ENCODE measurements at places on chromosomes 7 and 10.

DNA sequence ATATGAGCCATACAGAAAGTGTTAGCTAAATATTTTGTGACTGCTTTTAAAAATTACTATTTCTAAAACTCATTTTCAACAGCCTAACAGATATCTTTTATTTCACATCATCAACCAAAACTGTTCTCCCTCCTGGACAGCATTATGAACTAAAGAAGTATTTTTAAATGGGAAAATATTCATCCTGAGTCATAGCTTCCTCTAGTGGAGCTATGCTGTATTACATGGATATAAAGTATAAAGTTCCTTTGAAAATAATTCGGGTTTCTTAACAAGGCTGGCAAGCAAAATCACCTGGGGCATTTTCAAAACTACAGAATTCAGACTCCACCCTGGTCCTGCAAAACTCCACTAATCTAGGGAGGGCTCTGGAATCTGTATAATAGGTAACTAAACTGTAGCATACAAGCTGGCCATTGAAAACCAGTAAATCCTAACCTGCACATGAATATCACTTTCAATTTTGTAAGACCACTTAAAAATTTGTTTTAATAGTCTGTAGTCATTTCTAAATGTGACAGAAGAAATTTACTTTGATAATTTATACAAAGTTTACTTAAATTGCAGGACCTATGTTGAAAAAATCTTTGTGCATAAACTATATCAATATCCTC is 53.5 kb downstream of the SCIN start:
- no peak for DNase-seq

- DNase-seq = no peak
Observed at GRCh38 chr10:72174297-72174662, 41.5 kb upstream of the ANAPC16 start.

- DNase-seq = no peak
Observed at GRCh38 chr10:78170026-78170475, 136.4 kb downstream of the RPS24 start.

GRCh38 chr10:96711048-96711728 is 9.1 kb downstream of the PIK3AP1 start:
- DNase-seq = no peak

GRCh38 chr7:131057015-131057793 is 270.5 kb upstream of the MKLN1 start:
- DNase-seq = no peak

DNA sequence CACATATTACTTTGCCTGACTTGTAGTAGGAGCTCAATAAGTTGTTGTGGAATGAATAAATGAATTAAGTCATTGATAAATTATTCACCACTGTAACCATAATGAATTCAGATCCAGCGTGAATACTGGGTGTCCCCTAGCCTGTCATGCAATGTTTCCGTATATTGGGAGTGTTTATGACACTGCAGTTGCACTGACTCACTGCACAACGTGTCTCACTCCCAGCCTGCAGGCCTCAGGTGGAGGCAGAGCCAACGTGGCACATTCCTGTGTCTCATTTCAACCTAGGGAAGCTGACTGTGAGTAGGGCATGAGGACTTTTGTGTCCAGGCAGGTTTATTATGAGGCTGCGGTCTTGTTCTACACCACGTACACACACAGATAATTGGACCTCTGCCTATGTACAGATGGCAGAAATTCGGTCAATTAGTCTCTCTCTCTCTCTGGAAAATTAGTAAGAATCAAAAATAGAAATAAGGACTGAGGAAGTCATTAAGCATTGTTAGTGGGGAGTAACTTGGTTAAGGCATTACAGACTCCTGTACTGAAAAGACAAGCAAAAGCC is 299.1 kb upstream of the IGFBP3 start:
- no peak for DNase-seq

GRCh38 chr7:115352375-115352774 is 430.5 kb downstream of the MDFIC start:
- DNase-seq = no peak

DNA sequence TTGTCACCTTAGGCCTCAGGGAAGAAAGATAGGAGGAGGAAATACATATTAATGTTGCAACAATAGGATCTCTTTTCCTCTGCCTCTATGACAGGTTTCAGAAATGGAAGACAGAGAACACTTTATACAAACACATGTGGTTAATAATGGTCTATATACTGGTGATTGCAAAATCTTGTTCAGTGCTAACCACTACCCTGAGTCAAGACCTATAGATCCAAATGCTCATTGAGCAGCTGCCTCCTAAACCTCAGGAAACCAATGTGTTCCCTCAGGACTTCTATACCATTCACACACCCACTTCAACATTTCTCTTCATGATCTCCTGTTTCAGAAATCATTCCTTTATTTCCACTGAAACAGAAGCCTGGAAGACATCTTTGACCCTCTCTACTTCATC is 32.5 kb upstream of the VWDE start:
- no peak for DNase-seq

DNA sequence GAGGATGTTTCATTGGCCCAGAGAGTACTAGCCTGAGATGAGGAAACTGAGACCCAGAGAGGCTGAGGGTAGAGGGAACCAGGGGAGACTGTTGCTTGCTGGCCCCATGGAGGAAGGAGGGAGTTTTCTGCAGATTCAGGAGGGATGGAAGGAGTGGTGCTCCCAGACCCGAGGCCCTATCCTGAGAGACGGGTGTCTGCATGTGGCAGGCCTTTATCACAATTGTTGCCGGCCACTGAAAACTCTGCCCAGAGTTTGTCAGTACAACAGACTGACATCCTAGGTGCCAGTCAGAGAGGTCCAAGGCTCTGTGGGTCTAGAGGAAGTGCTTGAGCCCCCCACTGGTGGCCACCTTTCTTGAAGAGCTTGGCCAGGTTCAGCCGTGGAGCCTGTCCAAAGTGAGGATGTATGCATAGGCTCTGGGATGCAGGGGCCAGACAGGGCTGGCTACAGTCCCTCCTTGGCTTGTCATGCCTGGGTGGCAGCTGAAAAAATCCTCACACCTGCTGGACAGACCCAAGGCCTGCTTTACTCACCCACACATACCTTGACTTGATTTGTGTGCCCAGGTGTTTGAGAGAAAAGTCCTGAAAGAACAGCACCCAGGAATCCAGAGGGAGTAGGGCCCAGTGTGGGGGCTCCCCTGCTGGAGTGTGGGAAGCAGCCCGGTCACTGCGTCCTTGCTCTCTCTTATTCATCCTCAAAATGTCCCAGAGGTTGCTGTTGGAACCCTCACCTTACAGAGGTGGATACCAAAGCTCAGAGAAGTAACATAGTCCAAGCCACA is 65.2 kb downstream of the CLRN3 start:
- DNase-seq = no peak

GRCh38 chr10:3857318-3857717 is 72.3 kb upstream of the KLF6 start:
- DNase-seq = no peak

DNA sequence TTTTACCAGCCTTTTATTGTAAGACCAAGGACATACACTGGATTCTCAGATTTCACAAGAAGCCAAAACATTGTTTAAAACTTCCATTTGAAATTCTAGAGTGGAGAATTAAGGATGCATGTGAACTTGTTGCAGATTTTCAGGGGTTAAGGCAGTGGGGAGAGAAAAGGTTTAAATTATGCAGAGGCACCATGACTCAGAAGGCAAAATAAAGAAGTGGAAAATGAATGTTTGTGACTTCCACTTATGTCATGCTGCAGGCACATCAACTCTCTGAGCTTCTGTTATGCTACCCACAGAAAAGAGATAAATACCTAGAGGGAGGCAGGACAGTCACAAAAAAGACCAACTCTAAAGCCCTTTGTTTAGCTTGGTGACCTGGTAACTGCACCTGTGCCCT is 84.4 kb upstream of the BET1 start:
- DNase-seq = no peak
